ENCODE measurements at places on chromosomes 11 and 22.
A peak's percentile ranks its signal among the peaks of the same experiment; 100 is the strongest.

DNA sequence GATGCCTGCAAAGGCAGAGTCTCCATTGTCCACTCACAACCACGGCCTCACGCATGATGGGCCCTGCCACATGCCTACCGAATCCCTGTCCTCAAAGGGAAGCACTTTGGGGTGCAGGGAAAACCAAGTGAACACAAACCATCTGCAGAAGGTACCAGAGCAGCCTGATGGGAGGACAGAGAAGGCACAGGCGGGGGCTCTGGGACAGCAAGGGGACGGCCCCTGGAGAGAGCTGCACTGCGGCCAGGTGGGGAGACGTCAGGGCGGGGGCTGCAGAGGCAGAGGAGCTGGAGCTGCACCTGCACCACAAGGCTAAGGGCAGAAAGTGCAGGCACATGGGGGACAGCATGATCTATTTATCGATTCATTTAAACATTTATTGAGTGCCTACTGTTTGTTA, 1056.0 kb downstream of the TBC1D22A start:
- no peak for DNase-seq

- DNase-seq, result no peak
Observed at GRCh38 chr11:95389427-95389826, 158.4 kb upstream of the SESN3 start.

DNA sequence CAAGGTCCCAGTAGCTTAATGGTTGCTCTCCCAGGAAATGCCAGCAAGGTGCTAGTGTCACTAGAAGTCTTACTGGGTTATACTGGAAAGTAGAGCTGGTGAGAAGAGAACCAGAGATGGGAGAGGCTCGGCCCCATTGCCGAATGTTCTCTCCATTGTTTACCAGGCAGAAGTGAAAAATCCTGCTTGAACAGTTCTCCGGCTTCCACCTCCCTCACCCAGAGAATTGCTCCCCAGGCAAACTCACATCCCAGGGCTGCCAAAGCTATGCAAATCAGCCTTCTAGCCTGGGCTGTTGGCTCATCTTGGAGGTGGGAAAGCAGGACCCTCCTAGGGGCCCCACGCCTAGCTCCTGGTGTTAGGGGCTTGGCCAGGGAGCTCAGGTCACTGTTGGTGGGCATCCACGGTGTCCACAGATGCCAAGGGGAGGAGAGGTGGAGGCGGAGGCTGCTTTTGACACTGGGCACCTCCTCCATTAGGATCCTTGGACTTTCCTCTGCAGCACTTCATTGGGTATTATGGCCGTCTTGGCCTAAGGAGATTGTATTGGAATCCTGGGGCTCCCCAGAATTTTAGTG, 20.1 kb downstream of the POU2F3 start:
- no peak for DNase-seq

- DNase-seq, result no peak
Observed at GRCh38 chr11:132126973-132127899, 756.8 kb downstream of the NTM start.

- peak; percentile 47 for DNase-seq
Observed at GRCh38 chr22:43388420-43388851, 23.4 kb upstream of the MPPED1 start.

DNA sequence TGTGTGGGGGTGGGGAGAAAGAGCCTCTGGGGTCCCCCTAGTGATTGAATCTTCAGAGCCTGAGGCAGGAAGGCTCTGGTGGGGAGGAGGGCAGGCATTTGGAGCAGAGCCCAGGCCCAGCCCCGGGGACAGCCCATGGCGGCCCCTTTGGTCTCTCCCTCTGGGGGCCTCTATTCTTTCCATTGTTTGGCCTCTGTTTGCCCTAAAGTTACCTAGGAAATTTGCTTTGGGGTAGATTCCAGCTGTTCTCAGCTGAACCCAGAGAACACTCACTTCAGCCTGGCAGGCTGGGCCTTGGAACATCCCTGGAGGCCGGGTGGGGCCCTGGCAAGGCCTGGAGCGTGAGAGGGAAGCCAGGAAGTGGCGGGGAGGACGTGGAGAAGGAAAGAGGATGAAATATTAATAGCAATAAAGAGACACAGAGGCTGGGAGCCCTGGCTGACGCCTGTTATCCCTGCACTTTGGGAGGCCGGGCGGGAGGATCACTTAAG, 22.9 kb upstream of the A4GALT start:
- DNase-seq, result no peak

DNA sequence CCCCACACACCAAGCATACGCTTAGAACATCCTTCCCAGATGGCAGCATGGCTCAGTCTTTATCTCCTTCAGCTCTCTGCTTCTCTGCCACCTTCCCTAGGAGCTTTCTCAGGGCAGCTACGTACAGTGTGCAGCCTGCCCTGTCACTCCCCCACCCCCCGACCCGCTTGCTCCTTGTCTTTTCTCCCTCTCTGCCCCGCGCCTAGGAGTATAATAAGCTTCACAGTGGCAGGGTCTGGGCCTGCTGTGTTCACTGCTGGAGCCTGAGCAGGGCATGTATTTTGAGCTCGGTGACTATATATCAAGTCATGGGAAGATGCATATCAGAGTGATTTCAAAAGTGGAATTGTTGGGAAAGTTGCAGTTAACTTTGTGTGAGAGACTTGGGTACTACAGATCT, 55.8 kb upstream of the ADSL start:
- no peak for DNase-seq

Measured in central memory CD4-positive, alpha-beta T cell (primary cell).